ENCODE measurements at places on chromosomes 11 and 22.

DNA sequence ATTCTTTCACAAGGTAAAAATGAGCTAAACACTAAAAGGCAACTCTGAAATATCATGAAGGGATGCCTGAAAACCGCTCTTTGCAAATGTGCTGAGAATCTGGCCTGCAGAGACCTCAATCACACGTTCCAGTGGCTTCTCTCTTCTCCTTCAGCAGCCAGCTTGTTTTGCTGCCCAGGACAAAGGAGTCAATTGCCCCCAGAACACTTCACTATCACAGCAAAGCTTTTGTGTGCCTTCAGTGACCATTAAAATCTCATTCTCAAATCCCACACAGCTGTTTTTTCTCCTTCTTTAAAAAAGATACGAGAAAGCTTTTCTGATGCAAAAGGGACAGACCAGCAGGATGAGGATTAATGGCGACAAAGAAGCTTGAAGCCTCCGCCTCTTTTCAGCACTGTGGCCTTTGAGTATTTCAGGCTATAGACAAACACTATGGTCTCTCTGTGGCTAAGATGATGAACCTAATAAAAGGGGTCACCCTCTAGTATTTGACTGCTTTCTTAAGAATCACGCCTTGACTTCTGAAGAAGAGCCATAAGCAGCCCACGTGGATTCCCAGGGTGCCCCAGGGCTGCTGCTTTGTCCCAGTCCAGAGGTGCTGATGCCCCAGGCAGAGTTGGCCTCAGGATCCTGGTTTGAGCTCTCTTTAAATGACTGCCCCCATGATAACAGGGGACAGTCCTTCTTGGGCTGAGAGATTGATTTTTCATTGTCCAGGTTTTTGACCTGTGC lies 33.4 kb upstream of the NRIP3 start:
- no peak for DNase-seq

- no peak for DNase-seq
These were observed 666.5 kb downstream of the NTM start for GRCh38 chr11:132036746-132037466.

GRCh38 chr11:4025248-4025966 lies 69.2 kb upstream of the RRM1 start:
- DNase-seq: no peak

- no peak for DNase-seq
These were observed 87.1 kb upstream of the LINC01488 start for GRCh38 chr11:69394234-69394868.

All from B cell (primary cell).